ENCODE measurements at places on chromosomes 2 and 18.

- DNase-seq: no peak
Measured at GRCh38 chr2:169661265-169661664, 32.9 kb downstream of the CFAP210 start.

GRCh38 chr2:210199854-210200253 lies 25.4 kb downstream of the ACADL start:
- no peak for DNase-seq

DNA sequence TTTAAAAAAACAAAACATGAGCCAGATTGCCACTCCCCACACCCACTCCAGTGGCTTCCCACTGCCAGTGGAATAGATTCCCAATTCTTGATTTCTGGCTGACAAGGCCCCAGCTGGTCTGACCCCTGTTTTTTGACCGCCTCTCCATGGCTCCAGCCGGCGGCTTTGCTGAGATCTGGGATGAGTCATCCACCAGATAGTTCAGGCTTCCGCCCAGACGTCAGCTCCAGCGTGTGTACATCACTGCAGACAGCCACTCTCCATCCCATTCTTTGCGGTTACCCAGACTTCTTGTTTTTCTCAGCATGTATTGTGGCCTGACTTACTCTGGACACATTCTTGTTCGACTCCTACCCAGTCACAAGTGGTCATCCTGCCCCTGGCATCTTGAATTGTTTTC lies 227.9 kb downstream of the GBX2 start:
- DNase-seq: peak; percentile 99

DNA sequence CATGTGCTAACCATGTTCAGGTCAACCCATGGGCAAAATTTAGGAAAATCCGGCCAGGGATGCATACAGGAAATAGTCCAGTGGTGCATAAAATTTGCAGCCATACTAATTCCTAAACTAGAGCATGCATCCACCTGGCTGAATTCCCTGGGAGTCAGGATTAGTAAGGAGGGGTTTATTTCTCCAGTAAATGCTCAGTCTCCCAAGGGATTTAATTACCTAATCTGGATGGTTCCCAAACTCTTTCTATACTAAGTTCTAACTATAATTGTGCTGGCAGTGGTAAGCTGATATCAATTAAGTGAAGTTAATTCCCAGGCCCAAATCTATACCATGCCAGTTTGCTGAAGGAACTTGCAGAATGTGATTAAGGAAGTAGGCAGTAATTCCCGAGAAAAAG lies 26.2 kb upstream of the EVA1A start:
- no peak for DNase-seq

All from brain microvascular endothelial cell (primary cell).